ENCODE measurements at places on chromosomes 5 and 9. TPM values are rescaled to one million over a fixed set of nuclear protein-coding genes. Genes with fewer than 3 reads are reported as not detected.

Gene PRLR
- 0.38 TPM for polyA plus RNA-seq

Gene RAB3C
- 0.34 TPM for polyA plus RNA-seq

DNA sequence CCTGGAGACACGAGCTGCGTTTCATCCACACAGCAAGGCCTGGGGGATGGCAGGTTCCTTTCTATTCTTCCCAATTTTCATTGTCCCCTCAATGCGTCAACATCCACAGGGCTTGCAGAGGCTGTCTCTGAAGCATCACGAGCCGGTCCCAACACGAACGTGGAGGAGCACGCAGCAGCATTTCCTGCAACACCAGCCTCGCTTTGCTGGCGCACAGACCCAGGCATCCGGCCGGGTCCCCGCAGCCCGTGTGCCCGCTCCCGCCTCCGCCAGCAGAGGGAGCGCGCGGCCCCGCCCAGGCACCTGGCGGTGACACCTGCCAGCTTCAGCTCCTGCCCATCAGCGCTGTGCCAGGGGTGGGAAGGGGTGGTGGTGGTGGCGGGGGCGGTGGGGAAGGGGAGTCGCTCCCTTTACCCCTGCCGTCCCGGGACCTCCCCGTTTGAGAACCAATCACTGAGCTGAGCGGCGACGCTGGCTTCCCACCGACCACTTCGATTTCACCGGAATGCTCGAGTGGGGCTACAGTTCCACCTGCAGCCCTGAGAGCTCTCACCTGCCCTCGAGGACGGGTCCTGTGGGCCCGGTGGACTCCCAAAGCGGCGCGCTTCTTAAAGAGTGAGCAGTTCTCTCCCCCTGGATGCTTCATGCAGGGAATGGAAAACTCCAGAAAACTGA is 464.5 kb downstream of the ICE1 start:
- no peak for DNase-seq

DNA sequence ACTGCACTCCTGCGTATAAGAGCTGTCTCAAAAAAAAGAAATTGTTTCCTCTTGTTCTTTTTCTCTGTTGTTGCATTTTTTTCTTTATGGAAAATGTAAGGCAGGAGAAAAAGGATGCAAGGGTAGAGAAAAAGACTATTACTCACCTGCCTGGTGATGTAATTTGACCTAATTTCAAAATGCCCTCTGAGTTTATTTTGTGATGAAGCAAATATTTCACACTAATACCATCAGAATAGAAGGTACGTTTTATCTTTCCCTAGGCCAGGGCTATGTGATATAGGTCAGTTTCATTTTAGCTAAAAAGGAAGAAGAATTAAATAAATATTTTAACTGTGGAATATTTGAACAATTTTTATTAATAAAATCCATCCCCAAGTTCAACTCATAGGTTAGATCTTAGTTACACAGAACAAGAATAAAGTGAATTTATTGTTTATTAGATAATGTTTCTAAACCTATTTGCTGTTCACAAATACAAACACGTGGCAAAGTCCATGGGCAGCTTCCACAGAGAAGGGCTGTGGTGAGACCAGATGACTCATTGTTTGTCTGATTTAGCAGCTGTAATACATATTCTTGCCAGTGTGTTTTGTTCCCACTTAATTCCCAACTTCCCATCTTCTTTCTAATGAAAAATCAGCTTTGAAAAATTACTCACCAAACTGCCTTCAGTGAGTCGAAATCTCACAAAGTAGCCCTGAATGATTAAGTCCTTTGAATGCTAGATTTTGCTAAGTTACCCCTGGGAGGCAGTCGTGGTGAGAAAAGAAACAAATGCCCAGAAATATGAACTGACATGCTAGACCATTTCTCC is 52.8 kb upstream of the CCDC112 start:
- DNase-seq, result no peak

- DNase-seq, result no peak
Measured at GRCh38 chr5:76805821-76806505, 12.9 kb upstream of the F2RL1 start.

Gene TMED7
- polyA plus RNA-seq, result 58.9 TPM

GRCh38 chr5:160470437-160471361 is 49.0 kb downstream of the PTTG1 start:
- DNase-seq, result peak; percentile 28

Gene LAMC3
- polyA plus RNA-seq, result 1.9 TPM

GRCh38 chr5:169760229-169760628 is 123.2 kb downstream of the DOCK2 start:
- DNase-seq, result no peak

DNA sequence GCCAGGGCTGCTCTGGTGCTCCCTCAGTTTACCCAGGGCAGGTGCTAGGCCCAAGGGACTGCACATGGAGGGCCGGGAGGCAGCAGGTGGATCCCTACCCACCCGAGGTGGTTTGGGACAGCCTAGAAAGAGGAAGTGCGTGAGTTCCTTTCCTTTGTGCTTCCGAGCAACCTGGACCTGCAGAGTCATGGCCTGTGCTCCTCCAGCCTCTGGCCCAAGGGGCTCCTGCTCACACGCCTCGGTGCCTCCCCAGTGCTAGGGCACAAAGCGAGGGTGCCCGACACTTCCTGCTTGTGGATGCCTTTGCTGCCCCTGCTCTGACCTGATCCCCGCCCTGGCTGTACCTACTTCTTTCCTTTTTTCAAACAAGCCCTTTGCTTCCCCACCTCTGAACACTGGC is 79.3 kb downstream of the RXRA start:
- no peak for DNase-seq

- no peak for DNase-seq
Measured at GRCh38 chr5:32583582-32584232, 1.6 kb upstream of the SUB1 start.

Gene TLN1
- 87.7 TPM for polyA plus RNA-seq

Gene ADAMTSL1
- polyA plus RNA-seq, result 10.6 TPM

GRCh38 chr9:135969064-135969683 is 8.0 kb upstream of the UBAC1 start:
- no peak for DNase-seq

Gene HNRNPH1
- polyA plus RNA-seq, result 596 TPM

DNA sequence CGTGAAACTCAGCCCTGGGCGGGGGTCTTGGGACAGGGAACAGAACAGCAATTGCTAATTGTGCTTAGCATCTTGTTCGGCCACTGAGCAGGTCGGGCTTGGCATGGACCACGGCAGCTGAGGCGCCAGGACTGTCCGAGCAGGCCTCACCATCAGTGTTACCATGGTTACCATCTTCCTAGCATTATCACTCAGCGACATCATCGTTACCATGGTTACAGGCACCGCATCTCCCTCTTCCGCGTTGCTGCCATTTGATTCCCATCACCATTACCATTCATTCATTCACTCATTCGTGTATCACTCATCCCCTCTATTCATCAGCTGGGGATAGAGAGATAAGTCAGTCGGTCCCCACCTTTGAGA is 81.0 kb upstream of the ZBTB43 start:
- DNase-seq, result no peak

DNA sequence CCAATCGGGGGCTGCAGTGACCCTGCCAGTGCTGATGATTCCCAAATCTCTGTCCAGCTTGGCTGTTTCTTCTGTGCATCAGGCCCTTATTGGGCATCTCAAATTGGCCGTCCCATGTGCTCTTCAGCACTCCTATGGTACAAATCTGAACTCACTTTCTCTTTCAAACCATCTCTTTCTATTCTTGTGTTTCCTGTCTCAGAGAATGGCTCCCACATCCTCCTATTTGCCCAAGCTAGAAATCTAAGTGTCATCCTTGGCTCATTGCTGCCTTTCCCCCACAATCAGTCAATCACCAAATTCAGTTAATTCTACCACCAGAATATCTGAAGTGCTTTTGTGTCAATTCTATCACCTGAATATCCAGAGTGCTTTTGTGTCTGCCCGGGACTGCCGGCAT is 336.6 kb downstream of the CWC27 start:
- no peak for DNase-seq

Gene MAMDC2
- polyA plus RNA-seq, result 6.9 TPM

Gene SNCB
- polyA plus RNA-seq, result not detected

DNA sequence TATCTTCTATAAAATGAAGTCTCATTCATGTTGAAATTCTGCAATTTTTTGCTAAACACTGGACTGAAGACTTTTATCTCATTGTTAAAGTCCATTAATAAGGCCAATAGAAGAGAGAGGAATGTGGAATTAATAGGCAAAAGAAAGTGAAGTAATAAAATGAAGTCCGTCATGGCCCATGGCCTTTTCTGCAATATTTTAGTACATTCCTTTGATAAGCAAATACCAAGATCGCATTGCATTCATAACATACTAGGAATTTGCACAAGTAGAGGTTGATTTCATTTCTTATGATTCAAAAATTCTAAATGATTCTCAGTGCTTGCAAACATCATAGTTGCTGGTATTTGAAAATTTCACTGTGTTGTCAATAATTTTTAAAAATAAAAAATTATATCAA is 664.0 kb downstream of the NR2F1-AS1 start:
- no peak for DNase-seq

Gene PCDHB13
- 2.4 TPM for polyA plus RNA-seq

- no peak for DNase-seq
Measured at GRCh38 chr9:14417237-14417636, 103.3 kb upstream of the NFIB start.

DNA sequence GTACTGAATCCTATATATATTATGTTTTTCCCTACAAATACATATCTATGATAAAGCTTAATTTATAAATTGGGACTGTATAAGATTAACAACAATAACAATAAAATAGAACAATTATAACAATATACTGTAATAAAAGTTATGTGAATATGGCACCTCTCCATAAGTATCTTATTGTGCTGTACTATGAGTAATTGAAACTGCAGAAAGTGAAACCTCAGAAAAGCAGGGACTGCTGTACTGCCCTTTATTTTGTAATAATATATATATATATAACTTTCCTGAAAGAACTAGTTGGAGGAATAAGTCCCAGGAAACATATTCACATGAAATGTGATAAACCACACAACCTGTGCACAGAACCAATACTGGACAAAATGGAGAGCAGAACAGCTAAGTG is 77.3 kb downstream of the PAM start:
- no peak for DNase-seq

- DNase-seq, result no peak
Measured at GRCh38 chr9:100662122-100662521, 84.2 kb downstream of the CAVIN4 start.

Gene ZNF462
- polyA plus RNA-seq, result 8.6 TPM

DNA sequence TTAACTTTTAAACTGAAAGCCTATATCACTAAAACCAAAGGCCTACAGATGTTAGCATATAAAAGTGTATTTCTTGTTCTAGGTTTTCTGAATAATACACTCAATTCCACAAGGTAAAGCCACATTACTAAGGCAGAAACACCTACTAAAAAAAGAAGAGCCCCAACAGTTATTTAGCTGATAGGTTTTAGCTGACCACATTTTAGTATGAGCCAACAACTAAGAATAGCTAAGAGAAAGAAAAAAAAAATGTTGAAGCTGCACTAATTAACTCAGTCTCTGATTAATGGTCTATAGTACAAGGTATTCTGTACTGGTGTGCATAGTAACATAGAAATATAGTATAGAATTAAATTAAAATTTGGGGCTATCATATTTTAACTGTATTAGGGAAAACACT is 23.5 kb downstream of the ZFR start:
- no peak for DNase-seq

Gene ANKRD34B
- polyA plus RNA-seq, result 0.16 TPM

Gene LHX6
- 5.1 TPM for polyA plus RNA-seq

Gene SPRY4
- 48.7 TPM for polyA plus RNA-seq

Gene CDH9
- polyA plus RNA-seq, result not detected

GRCh38 chr5:158007336-158007735 is 148.4 kb upstream of the CLINT1 start:
- no peak for DNase-seq

- DNase-seq, result no peak
Measured at GRCh38 chr5:138458384-138458783, 6.9 kb upstream of the EGR1 start.

Gene ANKRD18A
- 0.09 TPM for polyA plus RNA-seq

- DNase-seq, result no peak
Measured at GRCh38 chr5:73820326-73820725, 194.3 kb downstream of the ARHGEF28 start.

Gene NEURL1B
- polyA plus RNA-seq, result 34.7 TPM

DNA sequence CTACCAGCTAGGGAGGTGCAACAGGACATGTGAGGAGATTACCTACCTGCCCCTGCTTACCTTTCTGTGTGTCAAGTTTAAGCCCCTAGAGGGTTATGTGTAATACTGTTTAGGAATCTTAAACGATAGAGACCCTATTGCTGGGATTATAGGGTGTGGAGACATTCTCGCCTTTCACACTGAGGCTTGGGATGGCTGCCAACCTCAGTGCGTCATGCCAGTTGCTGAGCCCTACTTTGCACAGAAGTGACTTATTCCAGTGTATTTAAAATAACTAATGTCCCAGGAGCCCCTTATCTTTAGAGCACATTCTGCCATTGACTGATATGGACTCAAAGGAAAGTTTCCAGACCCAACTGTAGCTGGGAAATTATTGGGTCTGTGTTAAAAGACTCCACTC is 76.6 kb upstream of the XPA start:
- DNase-seq, result no peak

- no peak for DNase-seq
Measured at GRCh38 chr5:116389601-116390000, 185.0 kb downstream of the SEMA6A start.

GRCh38 chr9:134325813-134326723 is at the start of gene RXRA:
RXRA (plus strand) TSS chr9:134326455; CDS start chr9:134326632, 177 bp downstream.
- peak; percentile 36 for DNase-seq

Gene HRCT1
- 2.1 TPM for polyA plus RNA-seq

DNA sequence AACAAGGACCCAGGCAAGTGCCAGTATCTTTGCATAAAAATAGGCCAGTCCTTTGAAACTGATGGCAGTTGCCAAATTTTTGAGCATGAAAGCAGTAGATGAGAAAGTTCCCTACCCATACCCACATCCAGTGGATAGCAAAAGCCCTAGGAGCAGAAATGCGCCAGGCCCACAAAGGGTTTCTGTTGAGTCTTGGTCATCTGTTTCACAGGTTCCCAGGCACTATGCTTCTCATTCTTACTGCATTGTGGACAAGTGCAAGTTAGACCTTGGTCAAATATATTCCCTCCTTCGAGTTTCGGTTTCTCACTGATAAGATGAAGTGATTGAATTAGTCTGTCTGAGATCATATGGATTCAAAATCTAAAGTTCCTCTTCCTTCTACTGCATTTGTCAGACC is 152.3 kb downstream of the NR3C1 start:
- no peak for DNase-seq

Gene PKD2L2
- polyA plus RNA-seq, result 0.83 TPM

Gene LCN1
- polyA plus RNA-seq, result not detected

- no peak for DNase-seq
Measured at GRCh38 chr5:138354926-138355378, 2.5 kb downstream of the KDM3B start.

Gene CCDC152
- 3.6 TPM for polyA plus RNA-seq

DNA sequence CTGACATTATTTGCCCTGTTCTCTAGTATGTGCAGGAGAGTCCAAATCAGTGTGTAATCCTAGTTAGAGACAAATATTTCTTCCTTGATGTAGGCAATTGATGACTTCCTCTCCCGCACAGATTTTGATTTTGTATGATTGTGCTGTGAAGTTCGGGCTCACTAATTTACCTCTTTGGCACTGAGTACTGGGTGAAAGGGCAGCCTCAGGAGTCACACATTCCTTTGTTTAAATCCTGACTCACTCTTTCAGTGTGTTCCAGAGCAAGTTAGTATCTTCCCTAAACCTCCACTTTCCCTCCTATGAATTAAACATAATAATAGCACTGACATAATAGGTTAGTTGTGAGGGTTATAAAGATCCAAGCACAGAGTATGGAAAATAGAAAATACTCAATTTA is 269.7 kb downstream of the ISL1 start:
- no peak for DNase-seq

Gene STC2
- polyA plus RNA-seq, result 5.7 TPM

GRCh38 chr9:23477908-23478307 is 348.1 kb downstream of the ELAVL2 start:
- no peak for DNase-seq

- DNase-seq, result peak; percentile 92
Measured at GRCh38 chr9:27125030-27125429, 16.0 kb downstream of the TEK start.

Gene SLC27A6
- polyA plus RNA-seq, result 1.0 TPM
